Endodermal cell (in vitro differentiated cells): ENCODE measurements at places on chromosomes 11 and 22. TPM values are rescaled to one million over a fixed set of nuclear protein-coding genes. Genes with fewer than 3 reads are reported as not detected.

DNA sequence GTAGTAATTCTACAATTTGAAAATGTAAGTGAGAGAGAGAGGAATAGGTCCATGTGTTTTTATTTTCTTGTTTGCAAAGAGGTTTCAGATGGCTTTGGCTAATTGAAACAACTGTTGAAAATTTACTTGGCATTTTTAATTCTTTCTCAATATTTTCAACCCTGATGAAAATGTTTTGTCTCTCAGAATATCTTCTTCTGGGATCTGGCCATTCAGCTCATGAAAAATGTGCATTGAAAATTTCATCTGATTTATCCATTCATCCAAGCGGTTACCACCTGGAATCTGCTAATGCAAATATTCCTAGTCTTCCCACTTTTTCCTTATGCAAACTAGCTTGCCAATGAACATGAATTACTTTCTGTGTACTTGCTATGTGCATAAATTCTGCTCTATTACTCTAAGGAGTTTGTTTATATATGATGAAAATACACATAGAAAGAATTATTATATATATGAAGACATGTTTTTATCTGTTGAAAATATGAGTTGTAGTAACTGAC lies 621.2 kb downstream of the LRRC4C start:
- no peak for DNase-seq

DNA sequence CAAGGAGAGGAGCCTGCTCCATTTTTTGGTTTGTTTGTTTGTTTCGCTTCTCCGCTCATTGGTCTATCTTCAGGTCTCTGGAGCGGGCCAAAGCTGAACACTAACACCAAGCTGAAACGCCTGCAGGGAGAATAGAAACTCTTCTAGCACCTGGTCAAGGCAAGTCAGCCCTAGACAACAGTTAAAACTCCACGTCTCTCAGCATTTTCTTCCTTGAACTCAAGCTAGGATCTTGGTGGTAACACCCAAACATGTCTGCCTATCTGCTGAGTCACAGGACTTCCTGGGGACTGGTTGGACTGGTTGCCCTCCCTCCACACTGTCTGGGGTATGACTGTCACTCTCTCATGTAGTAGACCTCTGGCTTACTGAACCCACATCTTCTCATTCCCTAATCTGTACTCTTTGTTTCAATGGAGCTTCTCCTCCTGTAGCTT lies 23.9 kb upstream of the RBFOX2 start:
- peak; percentile 48 for DNase-seq

- no peak for DNase-seq
These were observed 82.7 kb downstream of the RASSF10 start for GRCh38 chr11:13091804-13092203.

- DNase-seq: peak; percentile 73
These were observed 831 bp downstream of the CHST1 start for GRCh38 chr11:45664376-45665205.

DNA sequence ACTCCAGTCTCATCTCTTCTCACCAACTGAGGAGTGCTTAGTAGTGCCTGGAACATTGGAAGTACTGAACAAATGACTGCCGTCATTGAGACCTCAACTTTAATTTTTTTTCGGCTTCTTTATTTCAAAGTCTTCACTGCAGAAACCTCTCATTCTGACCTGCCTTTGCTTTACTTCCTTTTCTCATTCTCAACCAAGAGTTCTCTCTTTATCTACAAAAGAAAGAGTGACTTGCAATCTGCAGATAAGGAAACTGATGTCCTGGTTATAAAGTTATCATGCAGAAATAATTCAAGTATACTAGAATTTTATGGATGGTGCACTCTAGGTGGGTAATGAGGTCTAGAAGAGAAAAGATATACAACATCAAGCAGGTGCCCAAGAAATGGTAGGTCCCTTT lies 1.2 kb upstream of the EED start:
- no peak for DNase-seq

C11orf97 gene
- not detected in 3 replicates for total RNA-seq

MRGPRX4 gene
- not detected in 3 replicates for total RNA-seq

MMP13 gene
- not detected in 2 replicates for total RNA-seq
